ENCODE measurements at places on chromosomes 5 and 9.

- H3K4me3 ChIP-seq = no peak overlapping the region
- no peak overlapping the region for H3K27ac ChIP-seq
- H3K36me3 ChIP-seq = no peaks in the 10 kb centered on the region
- DNase-seq = no peak
- H3K27me3 ChIP-seq = no peaks in the 10 kb centered on the region
These were observed 4.8 kb upstream of the CCIN start for GRCh38 chr9:36164372-36164771.

- no peaks in the 10 kb centered on the region for H3K27me3 ChIP-seq
- no peak for DNase-seq
- H3K27ac ChIP-seq = no peak overlapping the region
- H3K4me1 ChIP-seq = no peaks in the 10 kb centered on the region
These were observed 57.6 kb downstream of the STARD4 start for GRCh38 chr5:111454776-111455175.

GRCh38 chr5:29131285-29131684 lies 2062.2 kb upstream of the CDH6 start:
- H3K27me3 ChIP-seq = no peaks in the 10 kb centered on the region
- no peak overlapping the region for H3K27ac ChIP-seq
- no peak for DNase-seq
- H3K36me3 ChIP-seq = no peaks in the 10 kb centered on the region
- H3K4me3 ChIP-seq = no peak overlapping the region

DNA sequence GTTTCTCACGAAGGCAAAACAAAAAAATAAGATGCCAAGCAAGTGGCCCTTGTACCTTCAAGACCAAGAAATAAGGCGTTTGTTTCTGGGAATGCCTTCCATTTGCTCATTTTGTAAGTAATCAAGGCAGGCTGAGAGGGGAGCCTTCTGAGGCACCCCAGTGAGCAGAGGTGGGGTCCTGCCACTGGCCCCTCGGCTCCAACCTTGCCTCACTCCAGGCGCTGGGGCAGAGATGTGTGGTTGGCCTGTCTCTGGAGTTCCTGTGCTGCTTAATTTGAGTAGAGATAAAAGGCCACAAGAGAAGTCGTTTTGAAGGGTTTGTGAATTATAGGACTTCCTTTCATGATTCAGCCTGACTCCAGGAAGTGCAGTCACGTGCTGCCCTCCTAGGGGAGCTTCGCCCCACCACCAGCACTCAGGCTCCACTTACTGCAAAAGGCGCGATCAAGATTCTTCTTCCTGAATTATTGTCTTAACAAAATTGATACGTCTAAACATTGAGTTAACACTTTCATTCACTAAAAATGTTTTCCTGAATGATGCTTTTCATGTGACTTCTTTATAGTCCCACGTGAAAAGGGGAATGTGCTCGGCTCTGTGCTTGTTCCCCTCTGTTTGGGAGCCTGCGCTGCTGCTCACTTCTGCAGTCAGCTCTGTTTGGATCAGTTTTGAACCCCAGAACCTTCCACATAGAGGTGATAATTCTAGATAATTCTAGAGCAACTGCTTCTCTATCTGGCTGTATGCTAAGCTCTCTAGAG lies 13.7 kb downstream of the SYK start:
- peak overlapping the region; percentile 1 for H3K27ac ChIP-seq
- no peaks in the 10 kb centered on the region for H3K27me3 ChIP-seq
- no peaks in the 10 kb centered on the region for H3K36me3 ChIP-seq
- H3K4me3 ChIP-seq = no peak overlapping the region

DNA sequence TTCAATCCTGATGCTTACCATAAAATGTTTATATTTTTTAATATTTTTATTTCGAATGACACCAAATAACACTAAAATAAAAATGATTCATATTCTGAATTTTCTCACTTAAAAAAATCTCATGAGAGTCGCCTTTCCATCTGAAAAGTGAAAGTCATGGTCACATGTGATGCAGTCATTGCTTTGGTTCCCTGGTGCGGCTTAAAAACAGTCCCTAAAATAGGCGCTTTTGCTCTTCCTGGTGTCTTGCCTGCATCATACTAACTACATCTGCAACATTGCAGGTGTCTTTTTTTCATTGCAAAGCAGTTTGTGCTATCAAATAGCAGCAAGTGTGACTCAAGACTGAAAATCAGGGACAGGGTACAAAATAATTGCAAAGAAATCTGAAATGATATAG lies 185.2 kb upstream of the NREP start:
- DNase-seq = no peak
- no peak overlapping the region for H3K27ac ChIP-seq
- no peaks in the 10 kb centered on the region for H3K27me3 ChIP-seq
- H3K36me3 ChIP-seq = no peaks in the 10 kb centered on the region

GRCh38 chr9:95129476-95130291 lies 187.8 kb downstream of the FANCC start:
- H3K27ac ChIP-seq = no peak overlapping the region
- no peaks in the 10 kb centered on the region for H3K4me1 ChIP-seq
- H3K36me3 ChIP-seq = no peaks in the 10 kb centered on the region
- no peak for DNase-seq
- H3K4me3 ChIP-seq = no peak overlapping the region

GRCh38 chr5:131977212-131977604 lies 31.7 kb upstream of the MEIKIN start:
- DNase-seq = no peak
- H3K36me3 ChIP-seq = no peaks in the 10 kb centered on the region
- no peak overlapping the region for H3K27ac ChIP-seq
- peaks cover 45% of the 10 kb centered on the region for H3K4me1 ChIP-seq
- no peaks in the 10 kb centered on the region for H3K27me3 ChIP-seq

- no peak for DNase-seq
- H3K4me1 ChIP-seq = no peaks in the 10 kb centered on the region
- no peak overlapping the region for H3K27ac ChIP-seq
- no peak overlapping the region for H3K4me3 ChIP-seq
These were observed 170.4 kb downstream of the GRIA1 start for GRCh38 chr5:153660919-153661318.

GRCh38 chr5:13218518-13218917 lies 726.0 kb downstream of the DNAH5 start:
- no peak overlapping the region for H3K27ac ChIP-seq
- H3K4me3 ChIP-seq = no peak overlapping the region
- H3K4me1 ChIP-seq = no peaks in the 10 kb centered on the region
- H3K27me3 ChIP-seq = no peaks in the 10 kb centered on the region

DNA sequence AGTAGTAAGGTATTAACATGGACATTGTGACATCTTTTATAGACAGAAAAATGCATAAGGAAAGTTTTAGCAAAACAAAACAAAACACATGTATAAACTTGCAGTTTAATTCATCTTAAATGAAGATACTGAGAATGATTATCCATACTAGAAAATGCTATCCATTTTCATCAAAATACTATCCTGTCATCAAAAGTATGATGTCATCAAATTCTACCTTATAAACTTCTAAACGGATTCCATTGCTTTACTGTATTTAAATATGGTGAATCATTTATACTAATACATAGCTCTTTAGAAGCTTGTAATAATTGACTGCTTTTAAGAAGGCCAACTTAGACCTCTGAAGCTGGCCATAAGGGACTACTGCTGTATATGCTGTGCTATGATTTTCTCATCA lies 221.0 kb downstream of the EDIL3 start:
- no peak overlapping the region for H3K4me3 ChIP-seq
- H3K36me3 ChIP-seq = no peaks in the 10 kb centered on the region
- no peaks in the 10 kb centered on the region for H3K4me1 ChIP-seq
- no peaks in the 10 kb centered on the region for H3K27me3 ChIP-seq

- no peaks in the 10 kb centered on the region for H3K36me3 ChIP-seq
- no peaks in the 10 kb centered on the region for H3K4me1 ChIP-seq
- no peak overlapping the region for H3K4me3 ChIP-seq
These were observed 31.2 kb downstream of the OGN start for GRCh38 chr9:92373167-92373566.

DNA sequence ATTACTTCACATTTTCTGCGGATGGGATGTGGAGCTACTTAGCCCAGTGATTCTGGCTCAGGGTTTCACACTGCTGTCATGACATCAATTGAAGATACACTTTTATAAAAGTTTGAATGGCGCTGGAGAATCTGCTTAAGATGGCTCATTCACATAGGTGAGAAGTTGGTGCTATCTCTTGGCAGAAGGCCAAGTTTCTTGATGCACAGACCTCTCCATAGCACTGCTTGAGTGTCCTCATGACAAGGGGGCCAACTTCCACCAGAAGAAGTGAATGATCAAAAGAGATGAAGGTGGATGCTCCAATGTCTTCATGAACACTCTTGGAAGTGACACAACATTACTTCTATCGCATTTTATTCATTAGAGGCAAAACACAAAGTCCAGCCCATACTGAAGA lies 403.7 kb upstream of the CCNG1 start:
- no peaks in the 10 kb centered on the region for H3K36me3 ChIP-seq
- no peaks in the 10 kb centered on the region for H3K27me3 ChIP-seq
- no peak for DNase-seq
- H3K27ac ChIP-seq = no peak overlapping the region

GRCh38 chr9:127049044-127049443 lies 73.4 kb downstream of the ANGPTL2 start:
- H3K4me1 ChIP-seq = peaks cover 19% of the 10 kb centered on the region
- no peaks in the 10 kb centered on the region for H3K27me3 ChIP-seq
- H3K36me3 ChIP-seq = no peaks in the 10 kb centered on the region
- no peak overlapping the region for H3K4me3 ChIP-seq
- H3K27ac ChIP-seq = no peak overlapping the region
- no peak for DNase-seq

- H3K4me1 ChIP-seq = no peaks in the 10 kb centered on the region
- no peak for DNase-seq
- no peaks in the 10 kb centered on the region for H3K27me3 ChIP-seq
- H3K4me3 ChIP-seq = no peak overlapping the region
- no peaks in the 10 kb centered on the region for H3K36me3 ChIP-seq
These were observed 254.1 kb upstream of the DAPK1 start for GRCh38 chr9:87243602-87244001.

DNA sequence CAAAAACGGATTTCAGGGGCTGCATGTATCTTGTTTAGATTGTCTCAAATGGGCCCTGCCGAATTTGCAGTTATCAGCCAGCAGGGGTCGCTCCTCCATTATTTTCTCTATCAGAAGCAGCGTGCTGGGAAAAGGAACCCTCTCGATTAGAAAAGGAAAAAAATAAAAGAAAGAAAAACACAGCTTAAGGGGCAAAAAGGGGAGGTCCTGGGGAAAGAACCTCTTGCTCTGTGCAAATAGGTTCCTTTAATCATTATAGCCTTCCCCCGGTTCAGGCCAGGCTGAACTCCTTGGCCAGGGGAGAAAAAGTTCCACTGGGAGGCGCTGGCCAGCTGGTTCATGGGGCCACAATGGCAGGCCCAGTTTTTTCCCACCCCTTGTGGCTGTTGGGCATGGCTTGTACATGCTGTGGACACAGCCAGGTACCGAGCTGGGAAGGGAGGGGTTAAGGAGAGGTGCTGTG lies 25.0 kb upstream of the CAPSL start:
- no peaks in the 10 kb centered on the region for H3K27me3 ChIP-seq
- DNase-seq = no peak
- H3K27ac ChIP-seq = no peak overlapping the region
- no peak overlapping the region for H3K4me3 ChIP-seq
- no peaks in the 10 kb centered on the region for H3K4me1 ChIP-seq

GRCh38 chr5:72305194-72306142 lies 14.6 kb downstream of the MRPS27 start:
- H3K27me3 ChIP-seq = no peaks in the 10 kb centered on the region
- no peak overlapping the region for H3K27ac ChIP-seq
- peaks cover 5% of the 10 kb centered on the region for H3K36me3 ChIP-seq

DNA sequence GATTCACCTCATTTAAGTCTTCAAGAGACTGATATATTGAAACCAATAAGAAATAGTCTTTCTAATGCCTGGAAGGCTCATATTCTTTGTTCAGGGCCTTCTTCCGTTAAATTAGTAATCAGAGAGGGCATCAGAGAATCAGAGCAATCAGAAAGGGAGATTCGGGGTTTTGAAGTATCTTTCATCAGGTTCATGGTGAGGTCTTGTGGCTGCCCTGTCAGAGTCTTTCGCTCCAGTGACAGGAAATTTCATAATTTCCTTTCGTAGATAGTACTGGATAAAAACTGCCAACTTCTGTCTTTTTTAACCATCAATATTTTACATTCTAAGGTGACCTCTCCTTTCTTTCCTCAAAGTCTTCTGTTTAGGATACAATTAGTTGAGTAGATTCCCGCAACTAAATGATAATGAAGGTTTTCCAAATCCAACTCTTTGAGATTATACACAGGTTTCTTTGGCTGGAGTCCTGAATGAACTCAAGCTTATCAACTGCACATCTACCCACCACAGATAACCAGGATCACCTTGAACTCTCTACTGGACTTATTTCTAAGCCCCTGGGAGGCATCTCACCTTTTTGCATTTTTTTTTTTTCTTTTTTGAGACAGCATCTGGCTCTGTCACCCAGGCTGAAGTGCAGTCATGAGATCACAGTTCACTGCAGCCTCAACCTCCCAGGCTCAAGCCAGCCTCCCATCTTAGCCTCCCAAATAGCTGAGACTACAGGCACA lies 5.5 kb downstream of the IL31RA start:
- no peaks in the 10 kb centered on the region for H3K27me3 ChIP-seq
- DNase-seq = no peak
- no peak overlapping the region for H3K27ac ChIP-seq
- no peaks in the 10 kb centered on the region for H3K36me3 ChIP-seq
- H3K4me3 ChIP-seq = no peak overlapping the region

GRCh38 chr9:1962122-1962521 lies 53.0 kb upstream of the SMARCA2 start:
- no peak for DNase-seq
- H3K4me3 ChIP-seq = no peak overlapping the region
- H3K36me3 ChIP-seq = no peaks in the 10 kb centered on the region

GRCh38 chr5:149735066-149735465 lies 5.0 kb downstream of the PPARGC1B start:
- no peak for DNase-seq
- H3K4me1 ChIP-seq = peaks cover 4% of the 10 kb centered on the region
- H3K4me3 ChIP-seq = no peak overlapping the region
- no peaks in the 10 kb centered on the region for H3K36me3 ChIP-seq
- H3K27me3 ChIP-seq = no peaks in the 10 kb centered on the region

DNA sequence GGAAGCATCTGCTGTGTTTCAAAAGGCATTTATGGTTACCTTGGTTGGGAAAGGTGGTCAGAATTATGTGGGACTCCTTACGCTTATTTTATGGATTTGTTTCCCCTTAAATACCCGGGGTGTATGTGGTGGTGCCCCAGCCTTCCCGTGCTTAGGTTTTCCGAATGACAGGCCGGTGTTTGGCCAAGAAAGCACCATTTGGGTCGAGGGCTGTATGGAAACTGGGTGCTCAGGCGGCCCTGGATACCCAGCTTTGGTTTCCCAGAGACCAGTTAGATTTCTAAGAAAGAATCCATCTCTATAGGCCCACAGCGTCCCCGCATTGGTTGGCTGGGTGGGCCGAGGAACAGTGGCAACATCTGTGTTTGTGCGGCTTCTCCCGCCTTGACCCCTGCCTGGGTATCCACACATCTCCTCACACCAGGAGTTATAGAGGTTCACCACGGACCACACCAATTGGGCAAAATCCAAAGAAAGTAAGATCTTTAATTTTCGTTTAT lies 868 bp downstream of the ARHGEF28 start:
- DNase-seq = no peak
- H3K36me3 ChIP-seq = no peaks in the 10 kb centered on the region
- H3K27me3 ChIP-seq = peaks cover 7% of the 10 kb centered on the region
- no peak overlapping the region for H3K4me3 ChIP-seq
- H3K27ac ChIP-seq = no peak overlapping the region

- H3K4me1 ChIP-seq = peaks cover 75% of the 10 kb centered on the region
- no peaks in the 10 kb centered on the region for H3K27me3 ChIP-seq
- H3K4me3 ChIP-seq = no peak overlapping the region
- DNase-seq = no peak
- peaks cover 69% of the 10 kb centered on the region for H3K36me3 ChIP-seq
These were observed 16.7 kb downstream of the TRAF1 start for GRCh38 chr9:120909904-120910303.
